ENCODE measurements at places on chromosomes 13 and 19.

DNA sequence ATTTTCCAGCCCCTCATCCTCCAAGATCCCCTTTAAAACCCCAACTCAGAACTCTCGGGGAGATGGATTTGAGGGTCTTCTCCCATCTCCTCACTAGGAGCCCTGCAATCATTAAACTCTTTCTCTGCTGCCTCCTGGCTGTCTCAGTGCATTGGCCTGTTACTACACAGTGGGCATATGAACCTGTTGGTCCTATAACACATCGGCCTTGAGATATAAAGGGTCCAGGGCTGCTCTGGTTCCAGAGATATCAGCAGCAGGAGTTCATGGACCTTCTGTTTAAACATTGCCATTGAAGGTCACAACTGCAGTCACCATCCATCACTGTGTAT, 3.8 kb upstream of the METTL21C start:
- DNase-seq, result no peak

GRCh38 chr13:65990684-65991083, 1239.5 kb downstream of the PCDH9 start:
- DNase-seq, result no peak

DNA sequence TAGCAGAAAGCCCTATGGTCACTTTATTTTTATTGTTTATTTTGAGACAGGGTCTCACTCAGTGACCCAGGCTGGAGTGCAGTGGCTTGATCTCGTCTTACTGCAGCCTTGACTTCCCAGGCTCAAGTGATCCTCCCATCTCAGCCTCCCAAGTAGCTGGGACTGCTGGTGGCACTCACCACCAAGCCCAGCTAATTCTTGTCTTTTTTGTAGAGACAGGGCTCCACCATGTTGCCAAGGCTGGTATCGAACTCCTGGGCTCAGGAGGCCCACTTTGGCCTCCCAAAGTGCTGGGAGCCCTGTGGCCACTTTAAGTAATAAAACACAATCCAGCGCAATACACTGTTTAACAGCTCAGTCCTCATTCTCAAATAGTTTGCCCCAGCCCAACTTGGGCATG, 69.3 kb downstream of the NUFIP1 start:
- no peak for DNase-seq

GRCh38 chr19:2291185-2291751, 9.3 kb upstream of the PEAK3 start:
- DNase-seq, result no peak

DNA sequence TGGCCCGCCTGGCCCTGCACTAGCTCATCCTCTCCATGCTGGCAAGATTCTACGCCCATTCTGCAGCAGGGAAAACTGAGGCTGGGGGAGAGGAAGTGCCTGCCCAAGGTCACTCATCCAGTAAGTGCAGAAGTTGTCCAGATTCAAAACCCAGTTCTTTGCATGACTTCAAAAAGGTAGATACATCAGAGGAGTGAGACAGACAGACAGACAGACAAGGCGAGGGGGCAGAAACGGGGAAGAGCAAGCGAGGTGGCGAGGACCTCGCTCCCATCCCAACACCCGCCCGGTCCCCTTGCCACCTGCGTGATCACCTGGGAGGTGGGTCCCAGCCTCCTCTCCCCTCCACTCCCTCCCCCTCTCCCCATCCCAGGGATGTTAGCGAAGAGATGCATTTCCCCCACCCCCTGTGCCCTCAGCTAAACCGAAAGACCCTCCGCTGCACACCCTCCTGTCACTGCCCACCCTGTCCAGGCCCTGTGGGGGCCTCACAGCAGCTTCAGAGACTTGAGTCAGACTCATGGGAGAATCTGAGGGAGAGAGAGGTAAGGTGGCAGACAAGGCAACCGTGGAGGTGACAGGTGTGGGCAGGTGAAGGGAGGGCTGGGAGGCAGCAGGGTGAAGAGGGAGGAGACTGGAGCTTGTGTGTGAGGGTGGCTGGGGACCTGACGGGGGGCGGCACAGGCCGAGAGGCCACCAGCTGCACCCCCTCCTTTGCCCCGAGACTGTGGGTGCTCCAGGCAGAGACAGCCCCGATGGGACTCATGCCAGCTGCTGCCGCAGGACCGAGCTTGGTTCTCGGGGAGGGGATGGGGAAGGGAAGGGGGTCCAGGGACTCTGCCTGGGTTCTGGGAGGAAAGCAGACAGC, 18.9 kb downstream of the LRRC4B start:
- no peak for DNase-seq

DNA sequence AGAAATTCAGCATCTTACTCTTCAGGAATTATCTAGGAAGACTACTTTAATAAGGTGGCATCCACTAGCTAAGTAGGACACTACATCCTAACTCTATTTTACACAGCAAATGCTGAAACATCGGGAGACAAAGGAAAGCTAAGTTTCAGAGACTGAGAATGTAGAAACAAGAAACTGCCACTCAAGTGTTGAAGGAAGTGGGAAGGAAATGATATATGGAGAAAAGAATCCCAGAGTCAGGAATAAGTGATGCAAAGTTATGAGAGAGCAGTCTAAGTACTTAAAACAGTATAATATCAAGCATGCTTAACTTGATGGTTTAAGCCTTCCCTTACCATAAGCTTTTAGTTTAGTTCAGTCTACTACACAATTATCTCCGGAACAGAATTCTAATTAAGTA, 52.4 kb downstream of the RBM26 start:
- DNase-seq, result no peak

- DNase-seq, result no peak
Observed at GRCh38 chr13:113592571-113592970, 8.0 kb downstream of the TFDP1 start.

- no peak for DNase-seq
Observed at GRCh38 chr13:71877256-71877653, 10.3 kb upstream of the DACH1 start.

GRCh38 chr19:51560339-51560738, 10.7 kb upstream of the ZNF175 start:
- no peak for DNase-seq

DNA sequence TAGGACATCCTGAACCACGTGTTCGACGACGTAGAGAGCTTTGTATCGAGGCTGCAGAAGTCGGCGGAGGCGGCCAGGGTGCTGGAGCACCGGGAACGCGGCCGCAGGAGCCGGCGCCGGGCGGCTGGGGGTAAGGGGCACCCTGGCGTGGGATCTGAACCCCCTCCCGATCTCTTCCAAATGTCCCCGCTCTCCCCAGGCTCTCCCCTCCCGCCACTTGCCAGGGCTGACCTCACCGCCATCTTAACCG, 6.0 kb downstream of the EPS8L1 start:
- no peak for DNase-seq

DNA sequence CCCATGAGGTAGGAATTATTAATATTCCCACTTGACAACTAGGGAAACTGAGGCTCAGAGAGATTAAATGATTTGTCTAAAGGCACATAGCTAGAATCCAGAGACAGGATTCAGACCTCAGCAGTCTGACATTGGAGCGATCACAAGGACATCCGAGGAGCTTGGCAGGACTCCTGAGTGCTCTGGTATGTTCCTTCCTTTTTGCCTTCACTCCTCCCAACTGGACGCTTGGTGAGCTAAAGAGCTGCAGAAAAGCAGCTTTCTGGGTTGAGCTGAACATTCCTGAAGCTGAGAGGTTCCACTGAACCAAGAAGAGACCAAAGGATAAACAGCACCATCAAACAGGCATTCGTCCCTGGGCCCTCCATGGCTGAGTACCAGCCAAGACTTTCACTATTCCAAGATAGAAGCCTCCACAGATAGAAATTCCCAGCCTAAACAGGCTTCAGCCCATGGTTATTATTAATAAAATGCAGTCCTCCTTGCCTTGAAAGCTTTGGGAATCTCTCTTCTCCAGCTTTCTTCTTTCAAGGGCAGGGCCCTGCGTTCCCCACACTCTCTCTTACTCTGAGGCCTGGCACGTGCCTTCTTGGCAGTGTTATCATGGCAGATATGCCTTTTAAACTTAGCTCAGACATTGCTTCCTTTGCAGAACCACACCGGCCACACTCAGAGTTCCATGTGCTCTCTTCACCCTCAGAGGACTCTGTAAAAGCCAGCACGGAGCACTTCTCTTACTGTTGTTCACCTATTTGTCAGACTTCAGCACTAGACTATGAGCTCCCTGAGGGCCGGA, 97.1 kb downstream of the CYSLTR2 start:
- no peak for DNase-seq

GRCh38 chr19:35336166-35336955, 7.4 kb downstream of the CD22 start:
- no peak for DNase-seq

GRCh38 chr13:19661126-19661525, 27.7 kb downstream of the MPHOSPH8 start:
- no peak for DNase-seq
